Stimulated activated CD4-positive, alpha-beta T cell treated with anti-CD3 and anti-CD28 coated beads, Interleukin-1b, Interleukin-23, amount 100 ng/mL, for 1 hour (primary cell): ENCODE measurements at places on chromosomes 11 and 22.

- no peak for DNase-seq
Measured at GRCh38 chr11:71329786-71330185, 77.4 kb upstream of the SHANK2 start.

GRCh38 chr11:99268886-99269285 is 248.1 kb downstream of the CNTN5 start:
- no peak for DNase-seq

GRCh38 chr11:94424662-94425061 is 23.4 kb upstream of the GPR83 start:
- no peak for DNase-seq

- no peak for DNase-seq
Measured at GRCh38 chr11:129375751-129376657, at the start of gene BARX2. BARX2 (plus strand) TSS chr11:129375848; CDS start chr11:129376036, 188 bp downstream.

GRCh38 chr11:45997599-45997998 is 75.1 kb downstream of the LARGE2 start:
- DNase-seq, result no peak
